ENCODE measurements at places on chromosomes 2 and 18.

DNA sequence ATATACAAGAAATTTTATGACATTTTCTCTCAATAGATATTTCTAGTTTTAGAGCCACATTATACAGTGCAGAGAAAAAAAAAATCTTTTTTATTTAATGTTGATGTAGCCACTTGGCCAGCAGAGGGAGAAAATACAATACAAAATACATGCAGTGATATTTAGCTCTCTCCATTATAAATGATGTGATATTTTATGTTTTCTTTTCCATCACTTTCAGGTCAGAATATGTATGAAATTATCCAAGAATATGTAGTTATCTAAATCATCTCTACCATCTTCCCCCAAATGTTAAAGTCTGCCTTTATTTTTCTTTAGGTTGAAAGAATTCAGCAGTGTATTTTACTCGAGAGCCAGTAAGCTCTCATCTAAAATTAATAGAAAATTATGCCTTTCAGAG is 533.6 kb upstream of the FSHR start:
- DNase-seq: no peak

DNA sequence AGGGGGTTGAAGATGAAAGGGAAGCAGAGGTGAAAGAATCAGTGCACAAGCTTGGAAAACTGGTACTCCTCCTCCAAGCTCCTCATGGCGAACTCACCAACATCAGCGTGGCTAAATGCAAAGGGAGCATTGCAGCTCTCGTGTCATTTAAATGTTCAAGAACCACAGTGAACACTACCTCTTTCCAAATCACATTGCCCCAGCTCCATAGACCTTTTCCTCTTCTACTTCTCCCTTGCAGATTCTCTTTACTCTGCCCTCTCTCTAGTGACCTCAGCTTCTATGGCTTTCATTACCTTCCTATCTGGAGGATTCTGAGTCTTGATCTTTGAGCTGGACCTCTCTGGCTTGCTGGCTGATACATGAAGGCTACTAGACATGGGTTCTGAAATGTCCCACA is 14.3 kb downstream of the EPB41L3 start:
- no peak for DNase-seq

- DNase-seq: no peak
Measured at GRCh38 chr2:166282154-166282553, 93.6 kb downstream of the SCN9A start.

GRCh38 chr2:162164802-162165201 is 12.8 kb upstream of the GCG start:
- DNase-seq: no peak

GRCh38 chr2:2656115-2657011 is 325.3 kb upstream of the MYT1L start:
- no peak for DNase-seq

- DNase-seq: no peak
Measured at GRCh38 chr18:75226286-75226955, 15.8 kb downstream of the TSHZ1 start.

Measured in left cardiac atrium (tissue), 4 donors.